ENCODE measurements at places on chromosomes 11 and 22.

DNA sequence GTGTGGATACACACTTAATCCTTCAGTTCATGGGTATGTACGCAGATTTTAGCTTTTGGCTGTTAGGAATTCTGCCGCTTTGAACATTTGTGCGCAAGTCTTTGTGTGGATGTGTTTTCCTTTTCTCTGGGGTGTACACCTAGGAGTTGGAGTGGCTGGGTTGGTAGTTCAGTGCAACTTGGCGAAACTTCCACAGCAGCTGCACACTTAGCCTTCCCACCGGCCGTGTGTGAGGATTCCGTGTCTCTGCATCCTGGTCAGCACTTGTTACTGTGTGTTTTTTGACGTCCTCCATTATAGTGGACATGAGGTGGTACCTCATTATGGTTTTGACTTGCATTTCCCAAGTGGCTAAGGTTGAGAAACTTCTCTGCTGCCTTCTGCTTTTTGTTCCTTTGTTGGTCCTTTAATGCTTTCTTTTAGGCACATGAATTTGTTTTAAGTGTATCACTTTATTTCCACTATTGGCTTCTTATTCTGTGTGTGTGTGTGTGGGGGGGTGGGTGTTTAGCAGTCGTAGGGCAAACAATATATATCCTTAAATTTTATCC, 72.1 kb upstream of the SLC25A18 start:
- DNase-seq, result no peak

DNA sequence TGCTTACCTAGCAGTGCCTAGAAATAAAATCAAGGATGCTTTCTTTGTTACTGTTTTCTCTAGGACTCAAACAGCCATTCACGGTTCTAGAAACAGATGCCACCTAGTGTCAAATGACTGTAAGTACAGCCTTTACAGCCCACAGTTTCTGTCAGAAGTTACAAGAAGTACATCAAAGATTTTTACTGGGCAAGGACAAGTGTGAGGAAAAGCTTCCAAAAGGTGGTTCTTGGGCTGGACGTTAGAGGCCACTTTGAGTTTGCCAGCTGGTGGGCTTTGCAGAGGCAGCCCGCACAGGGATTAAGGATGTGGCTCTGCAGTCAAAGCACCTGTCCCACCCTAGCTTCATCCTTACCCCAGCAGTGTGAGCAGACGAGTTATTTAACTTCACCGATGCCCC, 6.9 kb downstream of the KMT5B start:
- no peak for DNase-seq

DNA sequence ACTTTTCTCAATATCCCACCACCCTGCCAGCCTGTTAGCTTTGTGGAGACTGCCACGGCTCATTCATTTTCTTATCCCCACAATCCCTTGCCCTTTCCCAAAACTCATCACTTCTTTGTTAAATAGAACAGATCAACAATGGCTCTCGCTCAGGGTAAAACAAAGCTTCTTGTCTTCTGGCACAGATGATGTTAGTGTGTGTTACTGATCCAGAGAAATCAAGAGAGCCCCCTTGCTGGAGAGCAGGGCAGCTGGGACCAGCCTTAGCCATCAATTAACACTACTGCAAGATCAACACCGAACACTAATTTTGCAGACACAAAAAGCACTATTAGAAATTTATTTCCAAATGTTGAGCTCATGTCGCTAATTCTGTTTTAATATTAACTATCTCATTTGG, 420.9 kb downstream of the TENM4 start:
- DNase-seq, result no peak

GRCh38 chr22:49863931-49864330, 10.3 kb downstream of the ZBED4 start:
- no peak for DNase-seq

- DNase-seq, result no peak
Observed at GRCh38 chr22:22219140-22219996, 25.2 kb upstream of the VPREB1 start.

GRCh38 chr11:3086114-3086513, 28.9 kb upstream of the CARS1 start:
- DNase-seq, result no peak

- no peak for DNase-seq
Observed at GRCh38 chr11:23780231-23780630, 716.6 kb upstream of the LUZP2 start.

DNA sequence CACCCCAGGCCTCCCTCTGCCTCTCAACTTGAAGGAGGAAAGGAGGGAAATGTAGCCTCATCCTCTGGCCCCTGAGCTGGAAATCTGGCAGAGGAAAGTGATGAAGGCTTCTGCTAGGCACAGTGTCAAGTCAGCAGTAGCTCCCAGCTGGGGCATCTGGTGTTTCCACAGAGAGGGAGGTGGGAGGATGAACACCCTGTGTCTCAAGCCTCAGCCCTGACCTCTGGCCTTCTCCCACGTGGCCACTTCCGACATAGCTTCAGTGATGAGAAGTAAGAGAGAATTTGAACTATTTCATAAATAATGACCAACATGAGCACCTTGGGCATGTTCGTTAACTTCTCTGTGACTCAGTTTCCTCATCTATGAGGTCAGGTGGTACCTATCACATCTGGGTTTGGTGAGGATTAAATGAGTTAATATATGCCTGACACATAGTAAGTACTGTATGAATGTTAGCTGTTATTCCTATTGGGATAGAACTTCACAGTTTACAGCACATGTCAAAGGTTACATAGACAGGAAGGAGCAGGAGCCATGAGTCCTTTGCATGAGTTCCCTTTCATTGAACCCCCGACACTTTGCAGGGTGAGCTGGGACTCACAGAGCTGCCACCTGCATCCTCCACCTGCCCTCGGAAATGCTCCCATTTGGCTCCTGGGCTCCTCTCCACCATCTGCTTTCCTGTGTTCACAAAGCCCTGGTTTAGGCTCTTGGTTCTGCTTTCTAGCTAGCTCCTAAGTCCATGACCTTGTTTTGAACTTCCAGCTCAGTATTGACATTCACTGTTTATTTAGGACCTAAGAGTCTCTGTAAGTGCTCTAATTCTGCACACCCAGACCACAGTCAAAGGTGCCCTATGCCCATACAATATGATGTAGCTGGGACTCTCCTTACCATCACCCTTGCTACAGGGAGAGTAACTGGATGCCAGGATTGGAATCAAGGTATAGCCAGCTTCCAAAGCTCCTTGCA, 61.7 kb downstream of the CSNK2A3 start:
- no peak for DNase-seq

GRCh38 chr11:27873664-27874063, 173.4 kb upstream of the BDNF start:
- DNase-seq, result no peak

DNA sequence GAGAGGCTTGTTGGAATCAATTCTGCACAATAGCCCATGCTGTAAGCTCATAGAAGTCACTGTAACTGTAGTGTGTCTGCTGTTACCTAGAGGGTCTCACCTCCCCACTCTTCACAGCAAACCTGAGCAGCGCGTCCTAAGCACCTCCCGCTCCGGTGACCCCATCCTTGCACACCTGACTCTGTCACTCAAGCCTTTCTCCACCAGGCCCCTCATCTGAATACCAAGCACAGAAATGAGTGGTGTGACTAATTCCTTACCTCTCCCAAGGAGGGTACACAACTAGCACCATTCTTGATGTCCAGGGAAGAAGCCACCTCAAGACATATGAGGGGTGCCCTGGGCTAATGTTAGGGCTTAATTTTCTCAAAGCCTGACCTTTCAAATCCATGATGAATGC, 13.3 kb downstream of the SERPIND1 start:
- no peak for DNase-seq

GRCh38 chr11:48064306-48064705, 83.9 kb downstream of the PTPRJ start:
- DNase-seq, result no peak

GRCh38 chr11:134346976-134347350, 15.2 kb downstream of the GLB1L2 start:
- DNase-seq, result no peak

- DNase-seq, result peak; percentile 57
Observed at GRCh38 chr22:36253523-36254490, 874 bp downstream of the APOL1 start.

- DNase-seq, result no peak
Observed at GRCh38 chr22:45544588-45545170, 42.0 kb downstream of the FBLN1 start.

- no peak for DNase-seq
Observed at GRCh38 chr11:122984186-122985011, 2.8 kb upstream of the BSX start.

- no peak for DNase-seq
Observed at GRCh38 chr11:120548682-120549209, 37.2 kb downstream of the GRIK4 start.

DNA sequence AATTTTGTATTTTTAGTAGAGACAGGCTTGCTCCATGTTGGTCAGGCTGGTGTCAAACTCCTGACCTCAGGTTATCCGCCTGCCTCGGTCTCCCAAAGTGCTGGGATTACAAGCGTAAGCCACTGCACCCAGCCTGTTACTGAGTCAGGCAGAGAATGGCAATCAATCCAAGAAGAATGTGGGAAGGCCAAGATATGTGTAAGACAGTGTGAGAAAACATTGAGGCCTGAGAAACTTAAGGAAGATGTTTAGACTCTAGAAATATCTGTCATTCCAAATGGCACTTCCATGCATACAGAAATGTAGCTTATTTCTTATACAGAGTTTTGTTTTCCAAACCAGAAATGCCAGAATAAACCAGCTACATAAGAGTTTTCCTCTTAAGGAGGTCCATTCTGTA, 248.5 kb downstream of the ETS1 start:
- DNase-seq, result no peak

GRCh38 chr11:92346220-92346619, 121.6 kb downstream of the FAT3 start:
- DNase-seq, result no peak

DNA sequence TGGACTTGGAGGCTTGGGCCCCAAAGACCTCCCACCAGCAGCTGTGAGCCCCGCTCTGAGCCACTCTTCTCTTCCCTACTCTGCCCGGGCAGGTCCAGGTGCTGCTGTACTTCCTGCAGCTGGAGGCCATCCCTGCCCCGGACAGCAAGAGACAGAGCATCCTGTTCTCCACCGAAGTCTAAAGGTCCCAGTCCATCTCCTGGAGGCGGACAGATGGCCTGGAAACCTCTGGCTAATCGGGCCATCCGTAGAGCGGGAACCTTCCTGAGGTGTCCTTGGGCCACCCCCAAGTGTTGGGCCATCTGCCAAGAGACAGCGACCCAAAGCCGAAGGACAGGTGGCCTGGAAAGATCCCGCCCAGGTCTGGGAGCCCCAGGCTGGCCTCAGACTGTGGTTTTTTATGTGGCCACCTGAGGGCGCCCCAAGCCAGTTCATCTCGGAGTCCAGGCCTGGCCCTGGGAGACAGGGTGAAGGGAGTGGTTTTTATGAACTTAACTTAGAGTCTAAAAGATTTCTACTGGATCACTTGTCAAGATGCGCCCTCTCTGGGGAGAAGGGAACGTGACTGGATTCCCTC, 135.1 kb downstream of the BCR start:
- DNase-seq, result peak; percentile 57

- no peak for DNase-seq
Observed at GRCh38 chr11:70200212-70200844, 2.8 kb upstream of the FADD start.

- DNase-seq, result peak; percentile 31
Observed at GRCh38 chr22:43891360-43892182, at the start of gene PNPLA5. Gene PNPLA5 (minus strand): TSS chr22:43892013. CDS start chr22:43891880, 133 bp downstream.

- no peak for DNase-seq
Observed at GRCh38 chr11:79168530-79169110, 272.2 kb downstream of the TENM4 start.

GRCh38 chr11:35036639-35037038, 102.3 kb upstream of the CD44 start:
- DNase-seq, result no peak

- DNase-seq, result no peak
Observed at GRCh38 chr11:27174672-27175210, 134.1 kb downstream of the BBOX1 start.

DNA sequence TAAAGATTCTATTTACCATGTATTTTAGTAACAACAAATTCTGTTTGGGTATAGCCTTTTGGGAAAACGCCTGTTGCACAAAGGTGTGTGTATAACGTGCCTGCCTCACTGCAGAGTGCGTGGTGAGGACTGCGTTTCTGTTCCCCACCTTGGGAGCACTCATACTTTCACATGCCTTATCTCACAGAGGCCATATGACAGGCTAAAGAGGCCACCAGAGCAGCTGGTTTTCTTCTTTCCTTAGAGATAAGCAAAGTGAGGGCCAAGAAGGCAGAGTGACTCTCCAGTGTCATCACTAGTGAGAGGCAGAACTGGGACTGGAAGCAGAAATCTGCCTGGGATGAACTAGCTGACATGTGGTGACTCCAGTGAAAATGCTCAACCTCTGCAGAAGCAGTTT, 369.2 kb upstream of the NARS2 start:
- DNase-seq, result no peak

- no peak for DNase-seq
Observed at GRCh38 chr11:90332415-90332814, 109.6 kb upstream of the CHORDC1 start.

DNA sequence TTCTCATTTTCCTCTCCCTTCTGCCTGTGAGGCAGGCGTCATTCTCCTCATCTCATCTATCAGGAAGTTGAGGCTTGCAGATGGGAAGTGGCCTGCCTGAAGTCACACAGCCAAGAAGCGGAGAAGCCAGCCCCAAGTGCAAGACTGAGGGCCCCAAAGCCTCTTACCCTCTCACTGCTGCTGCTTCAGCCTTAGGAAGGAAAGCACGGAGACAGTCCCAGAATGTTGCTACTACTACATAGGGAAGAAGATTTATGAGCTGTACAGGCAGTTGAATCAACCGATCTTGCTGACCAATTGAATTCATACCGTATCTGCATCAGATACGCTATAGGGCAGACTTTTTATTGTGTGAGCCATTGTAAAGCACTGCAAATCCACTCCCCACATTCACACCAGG, 89.0 kb downstream of the CWC15 start:
- DNase-seq, result no peak

DNA sequence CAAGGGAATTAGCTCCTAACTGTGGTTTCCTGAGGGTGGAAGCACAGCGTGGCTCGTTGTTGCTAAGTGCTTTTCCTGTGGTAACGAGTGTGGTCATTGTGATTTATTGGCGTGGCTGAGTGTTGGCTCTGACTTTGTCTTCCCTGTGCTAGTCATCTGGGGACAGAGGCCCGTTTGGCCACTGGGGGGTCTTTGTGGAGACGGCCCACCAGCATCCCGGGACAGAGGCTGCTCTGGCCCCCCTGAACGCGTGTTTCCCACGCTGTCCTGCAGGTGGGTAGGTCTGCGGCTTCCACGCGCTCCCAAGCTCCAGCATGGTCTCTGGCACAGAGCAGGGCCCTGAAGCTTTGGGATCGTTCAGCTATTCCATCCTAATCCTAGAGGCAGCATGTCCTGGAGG, 1040.0 kb downstream of the TBC1D22A start:
- no peak for DNase-seq

All from activated naive CD4-positive, alpha-beta T cell treated with anti-CD3 and anti-CD28 coated beads, Interleukin-2, amount 50 U/mL, for 16 hours (primary cell).